Epithelial cell of prostate (primary cell): ENCODE measurements at places on chromosomes 6 and 20.
A peak's percentile ranks its signal among the peaks of the same experiment; 100 is the strongest.

GRCh38 chr20:59824711-59825562 is 108.5 kb downstream of the SYCP2 start:
- DNase-seq = no peak

DNA sequence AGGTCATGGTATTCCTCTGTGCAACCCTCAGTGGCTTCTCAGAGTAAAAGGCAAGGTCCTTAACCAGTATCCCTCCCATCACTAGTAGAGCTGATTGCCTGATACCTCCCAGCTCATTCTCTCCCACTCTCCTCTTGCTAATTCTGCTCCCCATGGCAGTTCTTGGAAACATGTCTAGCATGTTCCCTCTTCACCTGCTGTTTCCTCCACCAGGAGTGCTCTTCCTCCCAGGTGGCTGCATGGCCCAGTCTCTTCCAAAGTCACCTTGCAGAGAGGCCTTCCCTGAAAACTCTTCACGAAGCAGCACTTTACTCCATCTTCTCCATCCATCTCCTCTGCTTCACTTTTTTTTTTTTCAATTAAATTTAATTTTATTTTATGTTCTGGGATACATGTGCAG is 36.2 kb upstream of the OLIG3 start:
- DNase-seq = no peak

GRCh38 chr6:14360565-14360964 is 243.0 kb downstream of the CD83 start:
- DNase-seq = no peak

- DNase-seq = no peak
These were observed 20.4 kb downstream of the ARMC2 start for GRCh38 chr6:108868647-108869046.

- no peak for DNase-seq
These were observed 19.9 kb downstream of the FOXO3 start for GRCh38 chr6:108580646-108581045.

GRCh38 chr6:28489366-28490204 is 26.0 kb downstream of the GPX6 start:
- DNase-seq = no peak

- no peak for DNase-seq
These were observed 33.2 kb downstream of the VEGFA start for GRCh38 chr6:43803055-43803782.

DNA sequence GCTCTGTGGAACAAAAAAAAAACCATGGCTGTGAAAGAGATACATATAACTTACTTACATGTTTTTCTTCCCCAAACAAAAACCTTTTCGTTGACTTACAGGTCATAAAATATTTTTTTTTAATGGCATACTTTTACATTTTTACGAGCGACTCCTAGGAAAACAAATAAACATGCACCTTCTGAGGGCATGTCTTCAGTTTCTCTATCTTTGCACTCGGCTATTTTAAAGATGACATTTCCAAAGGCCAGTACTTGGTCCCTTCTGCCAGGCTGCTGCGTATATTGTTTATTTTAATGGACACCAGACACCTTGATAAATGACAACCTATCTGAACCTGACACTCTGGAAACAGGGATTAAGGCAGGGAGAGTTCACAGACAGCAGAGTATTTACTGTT is 49.4 kb downstream of the PIGU start:
- DNase-seq = no peak

GRCh38 chr6:160950507-160950906 is 41.1 kb upstream of the MAP3K4 start:
- peak; percentile 91 for DNase-seq

DNA sequence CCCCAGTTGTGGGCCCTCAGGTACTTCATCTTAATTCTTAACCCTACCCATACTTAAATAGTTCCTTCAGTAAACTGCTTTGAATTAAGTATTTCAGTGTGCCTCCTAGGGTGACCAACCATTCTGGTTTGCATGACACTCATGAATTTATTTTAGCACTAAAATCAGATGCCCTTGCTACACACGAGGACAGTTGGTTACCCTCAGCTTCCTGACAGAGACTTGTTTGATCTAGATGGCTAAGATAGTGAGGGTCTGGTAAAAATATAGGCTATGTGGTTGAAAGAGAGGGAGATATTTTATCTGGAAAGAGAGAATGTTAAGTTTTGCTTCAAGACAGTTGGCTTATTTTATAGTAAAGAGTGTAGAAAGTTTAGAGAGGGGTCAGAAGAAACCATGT is 10.6 kb downstream of the PGK2 start:
- no peak for DNase-seq

DNA sequence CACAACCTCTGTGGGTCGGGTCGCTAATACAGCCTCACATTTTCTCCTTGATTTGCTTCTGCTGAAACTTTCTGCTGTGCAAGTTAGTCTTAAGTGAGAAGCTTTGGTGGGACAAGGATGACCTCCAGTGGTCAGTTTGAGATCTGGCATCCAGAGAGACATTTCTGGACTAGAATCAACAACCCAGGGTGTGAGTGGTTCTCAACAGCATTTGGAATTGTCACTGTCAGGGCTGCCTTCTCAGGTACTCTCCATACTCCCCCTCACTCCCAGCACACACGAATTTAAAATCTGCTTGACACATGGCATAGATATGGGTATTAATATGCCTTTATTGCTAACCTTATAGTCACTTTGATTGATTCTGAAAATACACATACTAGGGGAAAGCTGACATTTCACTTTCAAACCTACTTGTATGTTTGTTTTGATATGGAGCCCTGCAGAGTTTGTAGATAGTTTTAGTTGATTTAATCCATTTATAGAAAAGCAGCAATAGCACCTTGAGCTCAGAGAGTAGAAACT is 13.2 kb downstream of the OTOR start:
- DNase-seq = no peak

DNA sequence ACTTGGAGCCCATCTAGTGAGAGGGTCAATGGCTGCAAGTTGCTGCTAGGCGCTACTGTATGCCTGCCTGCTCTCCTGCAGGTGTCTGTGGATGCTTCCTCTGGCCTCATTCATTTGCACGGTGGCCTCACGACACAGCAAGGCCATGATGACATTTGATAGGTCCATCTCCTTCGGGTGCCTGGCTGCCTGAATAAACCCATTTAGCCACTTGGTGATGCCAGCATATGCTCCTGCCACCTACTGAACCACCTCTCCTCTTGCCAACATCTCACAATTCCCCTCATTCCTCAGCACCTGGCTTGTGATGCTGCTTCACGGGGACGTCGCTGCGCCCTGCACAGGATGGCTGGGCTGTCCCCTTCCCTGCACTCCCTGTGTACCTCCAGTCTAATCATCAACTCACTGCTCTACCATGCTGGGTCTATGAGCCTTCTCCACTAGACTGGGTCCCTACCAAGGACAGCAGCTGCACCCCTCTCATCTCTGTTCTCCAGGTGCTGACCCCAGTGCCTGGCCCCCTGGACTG is 51.1 kb downstream of the AGPAT4 start:
- no peak for DNase-seq

GRCh38 chr6:89144354-89144906 is 1.4 kb upstream of the PM20D2 start:
- DNase-seq = no peak

DNA sequence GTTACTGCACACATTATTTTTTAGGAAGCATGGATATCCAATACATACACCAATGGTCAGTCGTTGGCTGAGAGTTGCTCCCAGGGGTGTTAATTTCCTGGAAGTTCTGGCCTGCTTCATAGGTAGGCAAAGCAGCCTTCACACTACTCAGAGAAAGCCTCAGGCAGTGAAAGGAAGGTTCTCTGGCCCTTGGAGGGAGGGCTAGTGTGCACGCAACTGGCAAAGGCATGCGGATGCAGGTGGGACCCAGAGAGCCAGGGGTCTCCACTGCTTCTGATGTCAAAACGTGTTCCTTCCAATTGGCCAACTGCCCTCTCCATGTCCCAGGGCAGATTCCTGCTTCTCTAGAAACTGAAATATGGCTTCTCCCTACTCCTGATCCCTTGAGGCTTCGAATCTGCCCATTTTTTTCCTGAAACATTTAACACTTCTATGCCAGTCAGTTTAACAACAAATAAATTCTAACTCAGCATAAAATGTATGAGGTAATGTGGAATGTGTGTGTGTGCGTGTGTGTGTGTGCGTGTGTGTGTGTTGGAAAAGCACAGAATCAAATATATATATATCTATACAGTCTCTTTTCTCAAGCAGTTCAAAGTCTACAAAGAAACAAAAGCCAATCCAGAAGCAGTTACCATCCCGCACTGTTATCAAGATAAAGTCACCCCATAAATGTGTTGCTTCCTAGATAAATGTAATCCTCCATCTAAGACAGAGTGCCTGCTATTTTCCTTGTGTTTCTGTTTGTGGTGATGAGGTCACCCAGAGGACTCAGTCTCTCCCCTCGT is 94.0 kb upstream of the HIVEP1 start:
- DNase-seq = peak; percentile 31

GRCh38 chr6:117478853-117479231 is 3.6 kb upstream of the DCBLD1 start:
- no peak for DNase-seq

GRCh38 chr6:3850451-3851203 is 1.5 kb downstream of the FAM50B start:
- DNase-seq = no peak

DNA sequence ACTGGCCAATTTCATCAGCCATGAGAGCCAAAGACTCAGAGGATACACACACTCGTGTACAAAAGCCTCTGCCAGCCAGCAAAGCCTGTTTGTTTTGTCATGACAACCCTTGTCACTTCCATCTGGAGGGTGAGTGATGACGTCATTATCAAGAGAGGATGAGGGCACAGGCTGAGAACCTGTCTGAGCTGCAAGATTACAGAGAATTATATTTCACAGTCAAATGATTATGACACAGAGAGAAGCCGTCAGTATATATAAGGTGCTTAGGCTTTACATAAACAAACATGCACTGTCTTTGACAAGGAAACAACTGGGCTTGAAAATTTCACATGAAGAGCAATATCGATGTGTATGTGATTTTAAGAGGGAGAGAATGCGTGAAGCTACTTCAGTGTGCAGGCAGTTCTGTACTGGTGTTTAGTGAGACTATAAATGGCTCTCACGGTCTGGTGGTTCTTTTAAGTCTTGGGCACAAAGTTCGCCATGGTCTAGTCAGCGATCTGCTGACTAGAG is 36.5 kb upstream of the BCLAF1 start:
- DNase-seq = no peak

DNA sequence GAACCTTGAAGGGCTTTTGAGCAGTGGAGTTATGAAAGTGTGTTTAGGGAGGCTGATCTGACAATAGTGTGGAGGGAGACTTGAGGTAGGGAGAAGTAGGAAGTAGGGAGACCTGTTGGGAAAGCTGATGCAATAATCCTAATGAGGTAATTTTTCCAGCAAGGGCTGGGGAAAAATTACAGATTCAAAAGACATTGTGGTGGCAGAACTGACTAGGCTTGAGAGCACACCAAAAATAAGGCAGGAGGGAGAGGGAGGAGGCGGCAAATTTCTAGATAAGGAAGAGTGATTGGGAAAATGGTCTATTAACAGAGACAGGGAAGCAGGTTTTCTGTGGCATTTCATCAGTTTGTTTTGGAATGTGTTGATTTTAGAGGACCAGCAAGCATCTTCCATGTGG is 5.5 kb downstream of the PRRT1 start:
- DNase-seq = no peak

DNA sequence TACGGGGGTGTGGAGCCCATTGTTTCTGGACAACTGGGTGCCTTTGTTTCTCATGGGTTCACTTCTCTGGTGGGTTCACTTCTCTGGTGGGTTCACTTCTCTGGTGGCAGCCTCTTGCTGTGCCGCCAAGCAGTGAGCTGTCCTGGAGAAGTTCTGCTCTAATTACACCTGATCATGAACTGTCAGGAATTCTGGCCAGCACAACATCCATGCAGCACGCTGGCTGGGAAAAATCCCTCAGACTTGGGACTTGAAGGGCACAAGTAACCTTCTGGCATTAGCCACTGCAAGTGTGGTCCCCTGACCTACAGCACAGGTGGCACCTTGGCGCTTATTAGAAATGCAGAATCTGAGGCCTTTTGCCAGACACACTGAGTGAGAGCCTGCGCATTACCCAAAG is 752.5 kb downstream of the QKI start:
- no peak for DNase-seq

- DNase-seq = no peak
These were observed 74.8 kb downstream of the ADGRB3 start for GRCh38 chr6:68709882-68710281.

DNA sequence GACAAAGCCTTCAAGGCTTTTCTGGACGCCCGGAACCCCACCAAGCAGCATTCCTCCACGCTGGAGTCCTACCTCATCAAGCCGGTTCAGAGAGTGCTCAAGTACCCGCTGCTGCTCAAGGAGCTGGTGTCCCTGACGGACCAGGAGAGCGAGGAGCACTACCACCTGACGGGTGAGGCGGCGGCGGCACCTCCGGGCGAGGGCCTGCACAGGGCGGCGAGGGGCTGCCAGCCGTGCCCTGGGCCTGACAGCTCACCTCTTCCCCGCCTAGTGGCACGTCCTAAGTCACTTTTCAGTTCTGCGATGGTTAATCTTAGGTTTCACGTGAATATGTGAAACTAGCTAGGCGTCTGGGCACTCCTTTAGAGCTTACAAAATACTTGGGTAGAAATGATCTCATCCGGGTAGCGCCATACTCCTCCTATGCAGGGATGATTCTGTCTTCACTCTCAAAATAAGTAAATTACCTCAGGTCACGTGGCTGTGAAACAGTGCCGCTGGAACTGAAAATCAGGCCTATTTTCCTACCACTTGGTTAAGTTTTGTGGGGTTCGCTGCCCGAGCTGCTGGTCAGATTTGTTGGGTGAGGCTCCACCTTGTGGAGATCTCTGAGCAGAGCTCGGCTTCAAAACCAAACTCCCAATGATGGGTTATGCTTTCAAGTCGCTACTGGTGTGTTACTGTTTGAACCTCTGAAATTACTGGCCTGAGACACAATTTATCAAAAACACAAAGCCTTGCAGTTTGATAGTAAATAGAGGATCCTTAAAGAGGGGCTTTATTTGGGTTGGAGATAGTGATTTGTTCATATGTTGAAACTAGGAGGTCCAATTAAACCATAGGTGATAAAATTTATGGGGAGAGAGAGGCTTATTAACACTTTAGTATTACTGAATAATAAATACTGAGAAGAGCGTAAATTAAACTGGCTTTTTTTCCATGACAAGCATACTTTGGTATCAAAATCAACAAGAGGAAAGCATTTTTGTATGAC is 15.5 kb upstream of the CLDN20 start:
- DNase-seq = peak; percentile 16

- DNase-seq = no peak
These were observed 9.7 kb downstream of the HECA start for GRCh38 chr6:139144490-139145085.

GRCh38 chr6:142013287-142013686 is 119.4 kb upstream of the GJE1 start:
- peak; percentile 72 for DNase-seq

DNA sequence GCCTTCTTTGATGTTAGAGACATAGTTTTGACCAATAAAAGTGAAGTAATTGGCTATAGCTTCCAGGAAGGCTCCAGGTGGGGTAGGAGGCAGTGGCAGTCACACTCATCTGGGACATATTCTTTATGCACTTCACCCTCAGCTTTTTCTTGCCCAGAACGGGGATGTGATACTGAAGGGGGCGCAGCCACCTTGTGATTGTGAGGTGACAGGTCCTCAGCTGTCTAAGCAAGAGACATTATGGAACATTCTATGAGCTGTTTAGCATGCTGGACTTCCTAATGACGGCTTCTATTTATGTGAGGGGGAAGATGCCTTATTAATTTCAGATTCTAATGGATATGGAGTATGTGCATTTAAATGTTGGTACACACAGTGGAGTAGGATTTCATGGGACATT is 151.3 kb upstream of the ZFP64 start:
- DNase-seq = no peak
